ENCODE measurements at places on chromosomes 13 and 19.
A peak's percentile ranks its signal among the peaks of the same experiment; 100 is the strongest.

DNA sequence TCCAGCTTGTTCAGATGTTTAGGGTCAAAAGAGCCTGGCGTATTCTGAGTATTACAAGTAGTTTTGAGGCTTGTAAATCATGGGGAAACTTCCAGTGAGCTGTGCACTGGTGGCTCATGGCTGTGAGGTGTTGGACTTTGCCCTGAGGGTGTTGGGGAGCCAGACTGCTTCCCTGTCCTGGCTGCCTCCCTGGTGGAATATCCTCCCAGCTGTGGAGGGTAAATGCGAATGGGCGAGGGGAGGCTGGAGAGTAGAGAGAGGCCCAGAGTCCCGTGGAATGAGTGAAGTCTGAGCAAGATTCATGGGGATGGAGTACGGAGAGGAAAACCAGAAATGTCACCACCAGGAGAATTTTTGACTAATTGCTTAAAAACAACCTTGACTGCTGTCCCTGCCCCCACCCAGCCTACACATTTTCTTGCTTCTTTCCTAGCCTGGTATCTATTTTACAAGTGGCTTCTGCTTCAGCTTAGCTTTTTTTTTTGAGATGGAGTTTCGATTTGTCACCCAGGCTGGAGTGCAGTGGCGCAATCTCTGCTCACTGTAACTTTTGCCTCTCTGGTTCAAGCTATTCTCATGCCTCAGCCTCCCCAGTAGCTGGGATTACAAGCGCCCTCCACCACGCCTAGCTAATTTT lies 3.7 kb downstream of the SNRPA start:
- DNase-seq, result no peak

- DNase-seq, result no peak
Observed at GRCh38 chr19:12974301-12975220, 5.2 kb downstream of the DAND5 start.

GRCh38 chr19:2989236-2989946 lies 12.0 kb downstream of the TLE6 start:
- DNase-seq, result no peak

GRCh38 chr19:32719611-32720059 lies at the start of gene TDRD12:
Gene TDRD12 (plus strand): TSS chr19:32719767. CDS start chr19:32720073, 306 bp downstream.
- no peak for DNase-seq

- DNase-seq, result peak; percentile 72
Observed at GRCh38 chr13:52599848-52600603, 42.2 kb upstream of the HNRNPA1L2 start.

- no peak for DNase-seq
Observed at GRCh38 chr19:49631014-49631588, 8.8 kb downstream of the RRAS start.

- no peak for DNase-seq
Observed at GRCh38 chr19:31908080-31908479, 437.3 kb upstream of the ZNF507 start.

GRCh38 chr13:42271337-42272114 lies 426 bp upstream of the AKAP11 start:
- peak; percentile 99 for DNase-seq

GRCh38 chr19:5665781-5666513 lies 14.4 kb downstream of the MICOS13 start:
- DNase-seq, result no peak

- peak; percentile 31 for DNase-seq
Observed at GRCh38 chr13:111344471-111345191, 24.2 kb downstream of the TEX29 start.

DNA sequence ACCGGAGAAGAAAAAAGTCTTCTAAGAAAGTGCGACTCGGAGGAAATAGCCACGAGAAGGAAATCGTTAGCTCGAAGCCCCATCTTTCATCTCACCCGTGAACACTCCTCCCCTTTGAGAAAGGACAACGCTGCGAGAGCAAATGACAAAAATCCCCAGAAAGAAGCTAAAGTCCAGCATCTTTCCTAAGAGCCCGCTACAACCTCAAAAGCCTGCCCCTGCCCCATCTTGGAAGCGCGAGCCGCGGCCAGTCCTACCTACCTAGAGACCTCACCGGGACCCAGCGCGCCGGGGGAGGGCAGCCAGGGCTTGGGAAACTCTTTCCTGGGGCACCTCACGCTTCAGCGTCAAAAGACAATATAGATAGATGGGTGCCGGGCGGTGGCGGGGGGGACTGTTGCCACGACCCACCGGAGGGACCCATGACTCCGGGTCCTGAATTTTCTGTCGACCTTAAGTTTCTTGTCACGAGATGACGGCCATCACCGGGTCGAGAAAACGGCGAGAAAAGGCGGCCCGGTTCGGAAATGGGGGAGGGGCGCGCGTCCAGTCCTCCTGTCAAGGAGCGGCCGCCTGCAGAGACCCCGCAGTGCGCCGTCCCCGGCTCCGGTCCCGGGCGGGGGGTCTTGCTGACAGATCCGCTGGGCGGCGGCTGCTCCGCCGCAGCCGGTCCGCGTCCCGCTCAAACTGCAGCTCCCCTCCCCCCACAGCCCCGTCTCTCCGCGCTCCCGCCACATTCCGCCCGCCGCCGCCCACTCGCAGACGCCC lies 65.9 kb downstream of the KCNRG start:
- DNase-seq, result peak; percentile 66

GRCh38 chr19:11227195-11227886 lies 12.1 kb upstream of the ANGPTL8 start:
- peak; percentile 71 for DNase-seq

DNA sequence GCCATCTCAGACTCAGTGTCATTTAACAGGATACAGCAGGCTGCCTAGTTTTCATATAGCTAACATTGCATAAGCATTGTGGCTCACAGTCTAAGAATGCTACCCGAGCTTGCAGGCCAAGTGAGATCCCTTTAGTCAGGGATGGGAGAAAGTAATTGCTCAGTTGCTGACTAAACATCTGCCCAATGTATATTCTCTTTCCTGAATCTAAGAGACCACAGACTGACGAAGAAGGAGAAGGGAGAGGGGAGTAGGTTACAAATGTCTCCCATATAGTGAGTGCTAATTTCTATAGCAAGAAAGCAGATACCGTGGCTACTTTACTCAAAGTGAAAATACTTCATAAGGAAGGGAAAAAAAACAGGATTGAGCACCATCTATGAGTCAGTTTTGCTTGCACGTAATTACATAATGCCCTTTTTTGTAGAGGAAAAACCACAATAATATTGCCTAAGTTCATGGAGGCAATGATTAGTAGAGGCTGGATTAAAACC lies 453.9 kb downstream of the COG6 start:
- DNase-seq, result no peak

- no peak for DNase-seq
Observed at GRCh38 chr19:18762125-18763023, 28.7 kb downstream of the COMP start.

- DNase-seq, result no peak
Observed at GRCh38 chr19:4503132-4503824, 15.0 kb downstream of the PLIN4 start.

DNA sequence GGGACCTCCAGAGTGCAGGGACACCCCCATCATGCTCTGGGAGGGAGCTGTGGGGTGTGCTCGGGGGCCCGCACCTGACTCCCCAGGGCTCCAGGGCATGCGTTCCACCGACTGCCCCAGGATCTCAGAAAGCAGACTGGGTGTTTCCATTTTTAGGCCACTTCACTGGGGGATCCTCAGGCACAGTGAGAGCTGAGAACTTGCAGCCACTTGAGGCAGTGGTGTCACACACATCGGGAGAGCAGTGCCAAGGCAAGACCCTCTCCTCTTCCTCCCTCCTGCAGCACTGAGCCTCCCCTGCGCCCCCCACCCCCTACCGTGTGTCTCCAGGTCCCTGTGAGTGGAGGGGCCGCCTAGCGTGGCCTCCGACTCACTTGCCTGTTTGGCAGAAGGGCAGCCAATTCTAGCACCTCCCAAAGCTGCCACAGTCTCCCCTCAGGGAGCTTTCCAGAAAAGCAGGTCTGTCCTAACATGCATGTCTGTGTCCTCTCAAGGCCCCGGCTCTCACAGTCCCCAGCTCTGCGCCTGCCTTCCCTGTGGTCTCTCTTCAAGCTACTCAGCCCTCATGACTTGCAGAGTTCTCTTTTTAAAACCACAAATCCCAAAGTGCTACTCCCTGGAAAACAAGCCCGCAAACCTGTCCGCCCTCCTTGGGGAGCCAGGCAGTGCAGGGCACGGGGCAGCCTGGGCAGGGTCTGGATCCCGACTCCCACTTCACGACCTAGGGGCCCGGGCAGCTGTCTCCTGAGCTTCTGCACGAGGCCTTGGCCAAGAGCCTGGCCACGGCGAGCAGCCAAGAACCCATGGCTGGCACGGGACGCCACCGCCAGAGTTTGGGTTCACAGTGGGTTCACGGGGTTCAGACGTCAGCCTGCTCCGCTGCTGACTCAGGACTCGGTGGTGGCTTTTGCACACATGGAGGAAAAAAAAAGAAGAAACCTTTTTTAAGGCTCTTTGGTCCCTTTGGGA lies 94.1 kb downstream of the STK24 start:
- DNase-seq, result no peak

- no peak for DNase-seq
Observed at GRCh38 chr19:39540333-39540673, 342 bp upstream of the EID2 start.

DNA sequence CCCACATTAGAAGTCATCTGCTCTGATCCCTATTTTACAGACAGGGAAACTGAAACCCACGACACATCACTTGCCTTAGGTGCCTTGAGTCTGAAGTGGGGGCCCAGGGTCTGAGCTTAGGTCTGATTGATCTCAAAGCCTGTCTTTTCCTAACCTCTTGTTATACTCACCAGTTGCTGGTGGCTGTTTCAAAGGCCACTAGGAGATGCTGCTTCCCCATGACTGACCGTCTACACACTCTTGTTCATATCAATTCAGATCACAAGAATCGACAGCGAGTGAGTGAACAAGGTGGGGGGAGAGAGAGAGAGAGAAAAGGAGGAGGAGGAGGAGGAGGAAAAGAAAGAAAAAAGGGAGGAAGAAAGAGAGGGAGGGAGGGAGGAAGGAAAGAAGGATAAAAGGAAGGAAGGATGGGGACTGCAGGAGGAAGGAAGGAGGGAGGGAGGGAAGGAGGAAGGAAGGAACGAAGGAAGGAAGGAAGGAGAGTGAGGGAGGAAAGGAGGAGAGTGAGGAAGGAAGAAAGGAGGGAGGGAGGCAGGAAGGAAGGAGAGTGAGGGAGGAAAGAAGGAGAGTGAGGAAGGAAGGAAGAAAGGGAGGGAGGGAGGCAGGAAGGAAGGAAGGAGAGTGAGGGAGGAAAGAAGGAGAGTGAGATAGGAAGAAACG lies 3.3 kb downstream of the OR10H1 start:
- DNase-seq, result peak; percentile 33

DNA sequence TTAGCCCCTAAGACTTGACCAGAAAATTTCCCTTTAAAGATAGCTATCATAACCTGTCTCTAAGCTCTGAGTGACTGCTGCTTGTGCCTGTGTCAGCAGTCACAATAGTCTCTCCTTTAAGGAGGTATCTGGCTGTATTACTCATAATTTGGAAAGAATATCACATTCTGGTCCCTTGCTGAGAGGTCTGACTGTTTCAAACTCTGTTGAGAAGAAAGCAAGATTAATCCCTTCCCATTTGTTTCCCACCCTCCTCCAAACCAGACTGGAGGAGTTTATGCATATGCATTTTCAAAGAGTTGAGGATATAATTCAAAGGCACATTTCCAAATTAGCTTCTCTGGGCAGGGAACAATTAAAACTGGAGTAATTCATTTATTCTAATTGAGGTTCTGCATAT lies 2.3 kb downstream of the HTR2A start:
- DNase-seq, result no peak

GRCh38 chr19:57813919-57814504 lies 701 bp downstream of the ZNF552 start:
- DNase-seq, result peak; percentile 85

GRCh38 chr19:46718157-46718933 lies 1.4 kb upstream of the PRKD2 start:
- DNase-seq, result no peak

- no peak for DNase-seq
Observed at GRCh38 chr13:44307844-44308243, 65.8 kb upstream of the SERP2 start.

GRCh38 chr19:54390942-54391577 lies 24.2 kb upstream of the TTYH1 start:
- peak; percentile 70 for DNase-seq

DNA sequence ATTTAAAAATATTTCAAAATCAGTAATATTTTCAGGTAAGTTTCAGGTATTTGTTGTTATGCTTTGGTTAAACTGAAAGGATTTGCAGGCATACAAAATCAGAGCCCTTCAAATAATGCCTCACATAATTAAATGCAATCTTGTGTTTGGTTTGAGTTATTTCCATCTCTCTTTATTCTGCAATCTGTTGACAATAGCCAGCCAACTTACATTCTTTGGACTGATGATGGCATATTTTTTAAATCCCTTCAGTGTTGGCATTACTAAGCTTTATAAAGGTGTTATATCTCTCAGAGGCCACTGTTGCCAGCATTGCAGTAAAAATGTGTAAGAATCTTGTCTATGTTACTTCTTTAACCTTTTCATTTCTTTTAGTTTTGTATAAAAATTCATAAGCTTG lies 257.2 kb upstream of the RFC3 start:
- DNase-seq, result no peak

DNA sequence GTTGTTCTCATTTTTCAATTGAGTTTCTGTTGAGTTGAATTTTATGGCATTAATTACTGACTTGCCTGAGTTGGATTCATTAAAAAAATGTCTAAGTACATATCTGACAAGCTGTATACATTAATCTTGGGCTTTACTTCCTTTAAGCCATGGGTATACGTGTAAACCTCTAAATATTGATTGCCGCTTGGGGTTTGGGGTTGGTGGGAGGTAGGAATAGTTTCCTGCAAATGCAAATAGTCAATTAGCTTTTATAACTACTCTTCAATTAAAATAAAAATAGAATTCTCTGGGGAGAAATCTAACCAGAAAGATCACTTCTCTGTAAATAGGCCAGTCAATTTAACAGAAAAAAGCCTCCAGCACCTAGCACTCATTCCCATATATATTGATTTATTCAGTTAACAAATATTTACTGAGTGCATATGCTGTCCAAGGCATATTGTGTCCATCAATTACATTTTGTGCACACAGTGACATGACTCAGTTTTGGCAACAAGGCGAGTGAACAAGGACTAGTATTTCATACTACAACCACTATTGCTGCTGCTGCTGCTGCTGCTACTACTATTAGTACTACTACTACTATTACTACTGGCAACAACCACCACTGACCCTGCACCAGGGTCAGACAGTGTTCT lies 306.8 kb downstream of the RFC3 start:
- DNase-seq, result no peak

DNA sequence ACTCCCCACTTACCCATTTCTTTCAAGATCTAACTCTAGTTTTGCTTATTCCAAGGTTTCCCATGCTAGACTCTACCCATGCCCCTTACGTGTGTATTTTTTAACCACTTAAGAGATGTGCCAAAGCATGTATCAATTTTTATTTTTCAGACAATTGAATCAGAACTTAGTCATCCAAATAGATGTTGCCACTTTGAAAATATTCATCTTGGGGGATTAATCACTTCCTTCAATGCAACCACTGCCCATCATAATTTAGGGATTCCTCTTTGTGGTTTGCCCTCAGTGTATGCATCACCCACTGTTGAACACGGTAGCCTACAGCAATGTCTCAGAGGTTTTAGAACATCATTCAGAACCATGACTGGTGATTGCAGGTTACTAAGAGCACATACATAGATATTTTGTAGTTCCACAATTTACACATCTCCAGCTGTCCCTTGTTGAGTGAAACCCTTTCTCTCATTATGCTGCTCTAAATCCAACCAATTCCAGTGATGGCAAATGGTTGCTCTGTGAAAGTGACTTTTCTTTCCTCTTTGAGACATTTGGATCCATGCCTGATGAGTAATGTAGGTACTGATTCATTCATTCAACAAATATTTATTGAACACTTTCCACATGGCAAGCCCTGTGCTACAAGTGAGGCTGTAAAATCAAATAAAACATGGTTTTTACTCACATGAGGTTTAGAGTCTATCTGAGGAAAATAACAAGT lies 60.6 kb upstream of the SERP2 start:
- no peak for DNase-seq

All from Caco-2 (cell line).